Naive thymus-derived CD4-positive, alpha-beta T cell (primary cell): ENCODE measurements at places on chromosomes 5 and 9.

- no peaks in the 10 kb centered on the region for H3K27me3 ChIP-seq
- H3K4me1 ChIP-seq = peaks cover 16% of the 10 kb centered on the region
- DNase-seq = no peak
- H3K36me3 ChIP-seq = no peaks in the 10 kb centered on the region
- no peak overlapping the region for H3K4me3 ChIP-seq
Measured at GRCh38 chr5:90876366-90876765, 317.8 kb downstream of the ADGRV1 start.

DNA sequence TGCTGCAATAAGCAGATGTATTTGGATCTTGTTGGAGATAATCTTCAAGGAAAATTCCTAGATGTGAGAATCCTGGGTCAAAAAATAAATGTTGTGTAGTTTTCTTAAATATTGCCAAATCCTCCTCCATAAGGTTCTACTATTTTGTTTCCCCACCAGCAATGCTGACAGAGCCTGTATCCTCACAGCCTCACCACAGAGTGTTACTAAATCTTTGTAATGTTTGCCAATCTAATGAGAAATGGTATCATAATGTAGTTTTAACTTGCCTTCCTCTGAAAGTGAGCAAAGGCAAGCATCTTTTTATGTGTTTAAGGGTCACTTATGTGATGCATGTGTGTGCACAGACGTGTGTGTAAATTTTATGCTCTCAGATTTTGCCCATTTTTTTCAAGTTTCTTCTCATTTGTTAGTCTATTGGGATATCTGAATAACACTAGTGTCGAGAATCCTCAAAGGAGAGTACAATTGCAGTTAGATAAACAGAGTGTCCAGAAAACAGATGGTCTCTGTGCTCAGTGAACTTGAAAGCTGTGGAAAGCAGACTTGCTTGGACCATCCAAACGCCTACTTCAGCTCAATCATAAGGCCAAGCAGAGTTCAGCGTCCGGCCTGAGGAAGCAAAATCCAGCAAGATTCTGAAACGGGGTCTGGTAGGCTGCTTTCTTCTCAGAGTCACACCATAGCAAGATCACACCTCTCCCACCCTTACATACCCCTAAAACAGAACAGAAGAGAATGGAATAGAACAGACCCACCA is 35.7 kb upstream of the UGT3A1 start:
- no peaks in the 10 kb centered on the region for H3K4me1 ChIP-seq
- no peaks in the 10 kb centered on the region for H3K36me3 ChIP-seq
- no peak overlapping the region for H3K4me3 ChIP-seq
- H3K27ac ChIP-seq = no peak overlapping the region
- no peak for DNase-seq
- no peaks in the 10 kb centered on the region for H3K27me3 ChIP-seq

DNA sequence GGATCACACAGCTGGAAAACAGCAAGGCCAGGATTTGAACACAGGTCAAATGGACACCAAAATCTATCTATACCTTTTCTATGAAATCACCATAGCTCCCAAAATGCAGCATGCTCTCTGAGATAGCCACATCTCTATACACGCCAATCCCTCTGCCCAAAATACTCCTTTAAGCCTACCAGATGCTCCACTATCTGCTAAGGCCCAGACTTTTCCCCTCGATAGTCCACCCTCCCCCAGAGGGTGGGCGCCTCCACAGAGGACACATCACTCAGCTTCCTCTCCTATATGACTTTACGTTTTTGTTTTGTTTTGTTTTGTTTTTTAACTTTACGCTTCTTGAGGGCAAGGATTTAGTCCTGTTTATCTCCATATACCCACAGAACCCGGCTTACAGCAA is 46.8 kb downstream of the MTMR12 start:
- H3K27ac ChIP-seq = no peak overlapping the region
- H3K4me3 ChIP-seq = no peak overlapping the region
- H3K36me3 ChIP-seq = peaks cover 11% of the 10 kb centered on the region
- no peaks in the 10 kb centered on the region for H3K27me3 ChIP-seq

- H3K4me3 ChIP-seq = no peak overlapping the region
- H3K36me3 ChIP-seq = no peaks in the 10 kb centered on the region
- H3K4me1 ChIP-seq = no peaks in the 10 kb centered on the region
- H3K27me3 ChIP-seq = no peaks in the 10 kb centered on the region
Measured at GRCh38 chr9:130262061-130262745, 3.4 kb upstream of the HMCN2 start.

GRCh38 chr5:146101646-146102045 is 3.7 kb downstream of the PLAC8L1 start:
- H3K27ac ChIP-seq = no peak overlapping the region
- H3K27me3 ChIP-seq = no peaks in the 10 kb centered on the region
- no peak overlapping the region for H3K4me3 ChIP-seq
- no peak for DNase-seq

- H3K4me3 ChIP-seq = no peak overlapping the region
- no peaks in the 10 kb centered on the region for H3K27me3 ChIP-seq
- no peak for DNase-seq
- H3K36me3 ChIP-seq = no peaks in the 10 kb centered on the region
- H3K4me1 ChIP-seq = no peaks in the 10 kb centered on the region
Measured at GRCh38 chr5:178343306-178343705, 110.7 kb upstream of the PHYKPL start.

GRCh38 chr5:112848116-112848811 is 12.8 kb upstream of the SRP19 start:
- H3K36me3 ChIP-seq = no peaks in the 10 kb centered on the region
- H3K4me1 ChIP-seq = no peaks in the 10 kb centered on the region
- no peak overlapping the region for H3K27ac ChIP-seq
- no peaks in the 10 kb centered on the region for H3K27me3 ChIP-seq
- peak; percentile 44 for DNase-seq

- H3K36me3 ChIP-seq = no peaks in the 10 kb centered on the region
- peaks cover 23% of the 10 kb centered on the region for H3K4me1 ChIP-seq
- no peaks in the 10 kb centered on the region for H3K27me3 ChIP-seq
Measured at GRCh38 chr5:172841256-172841655, 7.2 kb downstream of the ERGIC1 start.

DNA sequence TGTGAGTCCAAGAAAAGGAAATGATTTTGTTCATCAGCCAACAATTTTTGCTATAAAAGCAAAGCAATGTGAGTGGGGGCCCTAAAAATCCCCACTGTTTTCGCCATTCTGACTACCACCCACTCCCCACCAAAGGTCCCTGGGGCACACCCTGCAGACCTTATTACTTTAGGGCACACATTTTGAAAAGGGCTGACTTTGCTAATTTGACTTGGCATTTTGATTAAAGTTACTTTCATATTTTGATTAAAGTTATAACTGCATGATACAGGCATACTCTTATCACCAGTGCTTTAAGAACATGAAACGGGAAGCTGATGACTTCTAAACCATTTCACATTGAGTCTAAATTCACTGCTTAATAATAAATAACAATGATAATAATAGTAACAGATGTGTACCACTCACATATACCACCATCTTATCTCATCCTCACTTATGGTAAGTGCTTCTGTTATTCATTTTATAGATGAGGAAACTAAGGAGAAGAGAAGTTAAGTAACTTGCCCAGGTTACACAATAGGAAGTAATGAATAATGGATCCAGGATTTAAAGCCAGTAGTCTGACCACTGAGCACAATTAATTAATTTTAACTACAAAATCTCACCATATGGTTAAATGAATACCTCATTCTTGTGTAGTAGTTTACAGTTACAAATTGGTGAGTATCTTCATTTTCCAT is 25.4 kb upstream of the NR3C1 start:
- H3K36me3 ChIP-seq = no peaks in the 10 kb centered on the region
- peaks cover 12% of the 10 kb centered on the region for H3K4me1 ChIP-seq
- DNase-seq = no peak
- H3K27me3 ChIP-seq = no peaks in the 10 kb centered on the region
- no peak overlapping the region for H3K4me3 ChIP-seq

GRCh38 chr9:126423142-126423915 is 96.7 kb downstream of the MVB12B start:
- H3K27ac ChIP-seq = no peak overlapping the region
- no peak for DNase-seq
- peaks cover 5% of the 10 kb centered on the region for H3K36me3 ChIP-seq
- no peaks in the 10 kb centered on the region for H3K4me1 ChIP-seq

DNA sequence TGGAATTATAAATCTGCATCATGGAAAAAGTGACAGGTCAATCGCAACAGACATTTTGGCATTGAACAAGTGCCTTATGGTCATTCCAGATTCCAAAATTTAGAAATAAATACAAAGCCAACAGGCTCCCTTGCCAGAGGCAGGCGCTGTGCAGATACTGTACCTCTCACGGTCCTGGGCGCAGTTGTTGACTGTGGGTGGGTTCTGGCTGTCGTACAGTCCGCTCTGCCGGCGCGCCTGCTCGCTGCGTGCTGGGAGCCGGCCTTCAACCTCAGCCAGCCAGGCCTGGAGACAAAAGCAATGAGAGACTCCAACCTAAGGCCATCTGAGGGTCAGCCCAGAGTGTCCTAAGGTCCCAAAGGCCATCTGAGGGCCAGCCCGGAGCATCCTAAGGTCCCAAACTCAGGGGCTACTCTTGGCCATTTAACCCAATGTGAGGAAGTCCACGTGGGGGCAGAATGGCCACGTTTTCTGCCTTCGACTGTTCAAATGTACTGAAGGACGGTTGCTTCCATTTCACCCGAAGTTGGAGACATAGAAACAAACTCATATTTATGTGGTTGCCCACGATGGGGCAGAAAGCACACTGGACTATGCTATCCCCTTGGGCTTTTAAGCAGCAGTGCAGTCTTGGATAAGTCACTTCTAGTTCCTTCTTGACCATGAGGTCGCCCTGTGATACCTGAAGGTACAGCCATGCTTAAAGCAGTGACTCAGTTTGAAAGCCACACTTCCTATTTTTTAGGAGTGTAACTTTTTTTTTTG is 65.2 kb downstream of the USP20 start:
- peaks cover 83% of the 10 kb centered on the region for H3K36me3 ChIP-seq
- no peaks in the 10 kb centered on the region for H3K27me3 ChIP-seq
- H3K27ac ChIP-seq = peak overlapping the region; percentile 25
- H3K4me1 ChIP-seq = peaks cover 7% of the 10 kb centered on the region
- DNase-seq = no peak
- H3K4me3 ChIP-seq = no peak overlapping the region
